Fibroblast of skin of left quadriceps (primary cell): ENCODE measurements at places on chromosomes 6 and 20.

DNA sequence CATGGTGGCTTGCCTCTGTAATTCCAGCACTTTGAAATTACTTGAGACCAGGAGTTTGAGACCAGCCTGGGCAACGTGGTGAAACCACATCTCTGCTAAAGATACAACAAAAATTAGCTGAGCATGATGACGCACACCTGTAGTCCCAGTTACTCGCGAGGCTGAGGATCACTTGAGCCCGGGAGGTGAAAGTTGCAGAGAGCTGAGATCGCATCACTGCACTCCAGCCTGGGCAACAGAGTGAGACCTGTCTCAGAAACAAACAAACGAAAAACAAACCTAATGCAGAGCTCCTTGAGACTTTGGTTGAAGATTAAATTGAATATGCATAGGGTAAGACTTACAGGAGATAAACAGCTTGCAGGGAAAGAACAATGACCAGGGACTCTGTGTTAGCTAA is 80.8 kb downstream of the SCAF8 start:
- no peak for DNase-seq

DNA sequence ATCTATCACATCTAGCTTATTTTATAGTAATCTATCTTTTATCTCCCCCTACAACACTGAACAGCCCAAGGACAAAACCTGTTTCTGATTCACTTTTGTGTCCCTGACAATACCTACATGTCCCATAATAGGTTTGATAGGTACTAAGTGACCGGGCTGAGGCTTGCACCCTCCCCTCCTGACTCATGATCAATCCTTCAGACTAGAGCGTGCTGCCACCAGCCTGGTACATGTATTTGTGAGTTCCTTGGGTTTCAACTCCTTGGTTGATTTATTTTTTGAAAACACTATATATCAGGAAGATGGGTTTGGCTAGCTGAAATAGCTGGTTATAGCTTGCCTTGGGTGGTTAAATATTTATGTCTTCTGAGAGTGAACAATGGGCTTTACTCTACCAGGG is 41.6 kb upstream of the RAB23 start:
- DNase-seq, result no peak

GRCh38 chr20:46142124-46142523 is 24.0 kb downstream of the CD40 start:
- no peak for DNase-seq

DNA sequence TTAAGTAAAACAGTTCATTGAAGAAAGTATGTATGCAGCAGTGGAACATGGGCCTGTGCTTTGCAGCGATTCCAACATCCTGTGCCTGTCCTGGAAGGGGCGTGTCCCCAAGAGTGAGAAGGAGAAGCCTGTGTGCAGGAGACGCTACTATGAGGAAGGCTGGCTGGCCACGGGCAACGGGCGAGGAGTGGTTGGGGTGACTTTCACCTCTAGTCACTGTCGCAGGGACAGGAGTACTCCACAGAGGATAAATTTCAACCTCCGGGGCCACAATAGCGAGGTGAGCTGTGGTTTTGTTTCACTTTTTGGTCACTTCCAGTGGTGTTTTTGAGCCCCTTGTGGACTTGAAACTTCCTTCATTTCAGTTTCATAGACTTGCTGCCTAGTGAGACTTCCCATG is 1.7 kb downstream of the TULP4 start:
- DNase-seq, result no peak

DNA sequence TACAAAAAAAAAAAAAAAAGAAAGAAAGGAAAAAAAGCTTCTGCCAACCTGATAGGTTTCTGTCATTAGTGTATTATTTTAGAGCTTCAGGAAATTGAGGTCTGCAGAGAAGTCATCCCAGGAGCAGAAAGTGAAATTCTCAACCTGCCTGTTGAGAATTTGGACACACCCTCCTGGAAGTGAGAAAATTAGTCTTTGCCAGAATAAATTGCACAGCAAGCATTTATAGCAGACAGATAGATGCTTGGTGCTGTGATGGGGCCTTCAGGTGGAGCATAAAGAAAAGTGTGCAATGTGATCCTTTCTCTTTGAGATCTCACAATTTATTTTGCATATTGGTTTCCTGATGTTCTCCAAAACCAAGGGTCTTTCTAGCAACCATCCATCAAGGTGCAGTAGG is 4.7 kb downstream of the BTN2A2 start:
- no peak for DNase-seq

DNA sequence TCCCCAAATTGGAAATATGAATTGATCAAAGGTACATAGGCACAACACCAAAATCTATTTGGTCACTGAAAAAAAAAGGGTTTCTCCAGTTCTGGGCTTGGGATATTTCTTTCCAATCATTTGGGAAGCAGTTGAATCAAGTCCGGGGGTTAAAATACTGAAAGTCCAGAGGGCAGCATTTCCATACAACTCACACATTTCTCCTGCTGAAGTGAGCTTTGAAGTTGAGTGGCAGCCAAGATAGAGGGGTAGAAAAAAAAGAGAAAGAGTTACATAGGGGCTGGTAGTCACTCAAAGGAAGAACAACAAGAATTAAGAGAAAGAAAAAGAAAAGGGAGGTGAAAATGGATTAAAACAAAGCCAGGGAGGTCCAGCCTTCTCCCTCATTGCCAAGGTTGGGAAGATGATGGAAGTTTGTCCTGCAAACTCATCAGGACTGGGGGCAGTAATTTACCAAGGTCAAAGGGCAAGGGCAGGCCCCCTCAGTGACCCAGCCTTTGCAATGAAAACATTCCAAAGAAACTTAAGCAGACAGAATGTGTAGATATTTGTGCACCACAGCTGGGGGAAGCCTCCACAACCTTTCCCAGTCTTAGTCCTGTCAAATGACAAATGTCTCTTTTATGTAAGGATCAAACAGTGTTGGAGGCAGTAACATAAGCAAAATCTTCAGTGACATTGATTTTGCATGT is 525.3 kb upstream of the JARID2 start:
- no peak for DNase-seq

DNA sequence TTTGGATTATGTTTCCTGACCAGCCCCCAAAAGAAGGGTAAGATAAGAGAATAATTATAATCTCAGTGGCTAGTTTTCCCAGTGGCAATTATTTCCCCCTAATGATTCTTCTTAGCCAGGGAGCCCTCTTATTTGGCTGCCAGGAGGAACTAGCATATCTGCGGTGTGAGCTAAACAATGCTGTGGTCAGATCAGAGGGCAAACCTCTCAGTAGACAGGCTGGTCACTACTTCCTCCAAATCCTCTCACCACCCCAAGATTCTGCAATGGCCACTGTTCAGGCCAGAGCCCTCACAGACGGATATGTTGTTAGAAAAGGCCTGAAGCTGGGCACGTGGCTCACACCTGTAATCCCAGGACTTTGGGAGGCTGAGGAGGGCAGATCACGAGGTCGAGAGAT is 273.4 kb upstream of the SASH1 start:
- no peak for DNase-seq

DNA sequence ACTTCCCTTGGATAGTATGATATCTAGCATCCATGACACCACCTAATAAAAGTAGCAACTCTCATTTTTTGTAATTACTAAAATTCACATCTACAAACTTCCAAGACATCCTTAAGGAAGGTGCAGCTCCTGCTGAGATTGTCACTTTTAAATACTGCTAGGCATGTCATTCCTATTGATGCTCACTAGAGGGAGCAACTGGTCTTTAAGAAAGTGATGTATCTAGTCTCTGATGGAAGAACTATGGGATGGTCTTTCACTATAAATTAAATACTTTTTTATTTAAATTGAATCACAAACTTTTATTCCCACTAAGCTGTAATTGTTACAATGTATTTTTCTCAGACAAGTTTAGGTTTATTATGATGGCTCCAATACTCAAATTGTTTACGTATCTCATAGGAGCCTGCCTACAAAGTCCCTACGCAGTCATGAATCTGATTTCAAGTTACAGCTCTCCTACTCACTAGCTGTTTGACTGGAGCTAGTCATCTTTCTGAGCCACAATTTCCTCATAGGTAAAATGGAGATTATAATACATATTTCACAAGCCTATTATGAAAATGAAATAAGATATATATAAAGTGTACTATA is 8.1 kb upstream of the TSPYL1 start:
- peak; percentile 27 for DNase-seq

- DNase-seq, result no peak
Measured at GRCh38 chr20:745683-746301, 22.5 kb downstream of the SLC52A3 start.

- no peak for DNase-seq
Measured at GRCh38 chr6:65569505-65569904, 137.5 kb downstream of the EYS start.

DNA sequence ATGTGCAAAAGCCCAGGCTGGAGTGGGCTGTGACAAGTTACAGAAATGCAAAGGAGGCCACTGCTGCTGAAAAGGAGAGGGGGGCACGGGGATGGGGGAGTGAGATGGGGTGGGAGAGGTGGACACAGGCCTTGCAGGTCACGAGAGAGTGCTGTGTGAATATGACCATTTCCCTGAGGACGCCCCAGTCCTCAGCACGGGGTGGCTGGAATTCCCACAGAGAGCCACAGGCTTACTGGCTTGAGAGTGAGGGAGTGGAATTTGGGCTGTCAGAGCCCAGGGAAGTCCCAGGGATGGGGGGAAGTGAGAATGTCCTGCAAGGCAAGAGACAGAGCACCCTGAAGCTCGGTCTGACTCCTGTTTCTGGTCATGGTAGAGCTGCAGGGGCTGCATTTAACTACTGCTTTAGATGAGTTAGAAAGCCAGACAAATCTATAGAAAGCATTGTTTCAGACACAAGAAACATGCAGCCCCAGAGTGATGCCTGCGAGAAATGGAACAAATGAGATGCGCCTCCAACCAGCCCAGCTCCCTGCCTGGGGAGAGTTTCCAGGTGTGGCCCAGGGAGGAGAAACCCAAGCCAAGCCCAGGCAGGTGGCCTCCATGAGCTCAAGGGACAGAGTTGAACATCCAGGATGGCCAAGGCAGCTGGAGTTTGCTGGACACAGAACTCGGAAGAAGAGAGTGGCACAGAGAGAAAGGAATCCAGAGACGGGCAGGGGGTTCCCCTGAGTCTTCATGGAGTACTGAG is 30.5 kb downstream of the NPEPL1 start:
- DNase-seq, result no peak

DNA sequence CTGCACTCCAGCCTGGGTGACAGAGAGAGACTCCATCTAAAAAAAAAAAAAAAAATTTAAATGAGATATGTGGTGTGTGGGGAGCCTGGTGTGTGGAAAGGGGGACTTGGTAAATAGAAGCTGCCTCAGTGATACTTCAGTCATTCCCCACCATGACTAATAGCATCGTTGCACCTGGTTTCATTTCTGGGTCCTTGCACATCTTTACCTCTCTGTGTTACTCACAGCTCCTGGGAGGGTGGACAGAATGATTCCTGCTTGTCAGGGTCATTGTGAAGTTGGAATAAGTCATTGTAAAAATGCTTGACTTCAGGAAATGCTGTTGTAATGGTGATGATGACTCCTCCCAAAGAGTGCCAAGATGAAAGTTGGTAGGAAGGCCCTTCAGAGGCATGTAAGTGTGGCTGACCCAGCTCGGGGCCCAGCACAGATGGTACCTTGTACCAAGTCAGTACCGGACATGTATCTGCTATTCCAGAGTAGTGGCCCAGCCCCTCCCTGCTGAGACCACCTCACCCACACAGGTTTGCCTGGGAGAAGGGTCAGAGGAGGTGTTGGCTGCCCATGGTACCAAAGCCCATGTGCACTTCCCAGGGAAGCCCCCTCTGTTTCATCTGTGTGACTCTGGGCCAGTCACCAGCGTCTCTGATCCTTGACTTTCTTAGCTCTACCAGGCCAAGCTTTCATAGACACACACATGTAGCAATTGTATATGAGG is 48.4 kb downstream of the PLAGL2 start:
- no peak for DNase-seq

DNA sequence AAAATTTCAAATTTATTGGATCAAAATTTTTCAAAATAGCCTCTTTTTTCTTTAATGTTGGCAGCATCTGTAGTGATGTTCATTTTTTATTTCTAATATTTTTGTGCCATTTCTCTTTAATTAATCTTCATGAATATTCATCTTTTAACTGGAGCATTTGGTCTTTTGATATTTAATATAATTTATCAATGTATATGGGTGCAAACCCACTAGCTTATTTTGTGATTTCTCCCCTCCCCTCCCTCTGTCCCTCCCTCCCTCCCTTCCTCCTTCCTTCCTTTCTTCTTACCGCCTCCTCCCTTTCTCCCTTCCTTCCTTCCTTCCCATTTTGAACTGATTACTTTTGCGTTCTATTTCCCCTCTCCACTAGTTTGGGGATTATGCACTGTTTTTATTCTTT is 49.2 kb downstream of the TGM2 start:
- DNase-seq, result no peak

DNA sequence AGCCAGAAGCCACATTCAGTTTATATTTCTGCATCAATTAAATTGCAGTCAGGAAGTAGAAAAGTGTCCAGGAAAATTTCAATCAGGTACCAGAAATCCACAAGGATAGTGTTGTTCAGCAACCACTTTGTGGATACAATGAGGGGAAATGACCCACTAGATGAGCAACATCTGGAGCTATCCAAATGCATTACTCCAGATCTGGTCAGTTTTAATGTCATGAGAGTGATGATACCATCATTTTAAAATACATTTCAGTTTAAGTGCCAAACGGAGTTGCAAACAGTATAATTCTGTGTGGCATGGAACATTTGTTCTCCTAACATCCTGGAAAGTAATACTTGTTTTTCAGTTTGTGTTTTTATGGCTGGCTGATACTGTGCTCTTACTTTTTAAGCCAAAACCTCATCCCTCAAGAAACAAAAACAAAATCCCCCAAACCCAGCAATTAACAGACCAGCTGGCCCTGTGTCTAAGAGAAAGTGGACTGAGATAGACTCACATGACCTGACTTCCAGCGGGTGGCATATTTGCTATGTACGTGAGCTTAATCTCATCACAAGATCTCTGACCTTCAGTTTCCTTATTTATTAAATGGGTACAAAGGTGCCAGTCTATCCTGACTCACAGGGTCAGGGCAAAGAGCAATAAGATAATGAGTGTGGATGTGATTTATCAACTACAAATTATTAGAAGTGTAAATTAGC is 58.8 kb upstream of the CNKSR3 start:
- no peak for DNase-seq

GRCh38 chr6:69061066-69061465 is 426.0 kb downstream of the ADGRB3 start:
- no peak for DNase-seq

GRCh38 chr20:42338294-42339201 is 720.4 kb upstream of the CHD6 start:
- no peak for DNase-seq

- DNase-seq, result no peak
Measured at GRCh38 chr6:54288474-54288873, 19.8 kb upstream of the TINAG start.
